ENCODE measurements at places on chromosomes 16 and 17. TPM values are rescaled to one million over a fixed set of nuclear protein-coding genes. Genes with fewer than 3 reads are reported as not detected.

Gene RNF43
- total RNA-seq = not detected

Gene EPOP
- total RNA-seq = 0.52 TPM

Gene NPIPB9
- total RNA-seq = 4.2 TPM

Gene ARHGAP44
- 3.7 TPM for total RNA-seq

Gene MGAT5B
- not detected for total RNA-seq

Gene CRISPLD2
- total RNA-seq = 7.3 TPM

Gene ZKSCAN2
- 5.2 TPM for total RNA-seq

Gene OTOP3
- not detected for total RNA-seq

Gene KCNH6
- total RNA-seq = not detected

Gene HOXB8
- total RNA-seq = not detected

Gene C1QTNF1
- total RNA-seq = 6.8 TPM

Gene ACLY
- total RNA-seq = 49.1 TPM

Gene KCNG4
- total RNA-seq = not detected

Gene MILR1
- 10.4 TPM for total RNA-seq

Gene NACA2
- total RNA-seq = not detected

Gene NOXO1
- total RNA-seq = 1.6 TPM

Gene PRSS53
- total RNA-seq = 2.6 TPM

Gene PABPN1L
- not detected for total RNA-seq

Gene RBFOX1
- 26.1 TPM for total RNA-seq

Gene SEPTIN12
- total RNA-seq = not detected

Gene RHBDL1
- total RNA-seq = under 0.01 TPM

Gene SLC25A11
- 59.5 TPM for total RNA-seq

Gene SEC14L5
- 1.0 TPM for total RNA-seq

Gene HSF4
- total RNA-seq = 3.7 TPM

Gene PRKCA
- total RNA-seq = 2.1 TPM

Gene PPP1R27
- total RNA-seq = 35.0 TPM

Gene TM4SF5
- not detected for total RNA-seq

Gene RND2
- total RNA-seq = under 0.01 TPM

Gene HS3ST3B1
- total RNA-seq = 2.6 TPM

Gene AXIN1
- 8.9 TPM for total RNA-seq

Gene DNAI2
- not detected for total RNA-seq

Gene TP53TG3
- total RNA-seq = not detected

Gene VASN
- 13.0 TPM for total RNA-seq

Gene TBC1D3K
- not detected for total RNA-seq

Gene SGCA
- 158 TPM for total RNA-seq

Gene KCNH4
- not detected for total RNA-seq

Gene CD300LB
- total RNA-seq = not detected

Gene HBA2
- total RNA-seq = 5,761 TPM

Gene STX1B
- total RNA-seq = not detected

Gene CDH5
- total RNA-seq = 42.8 TPM

Gene KRTAP17-1
- total RNA-seq = not detected

Gene SEC14L1
- total RNA-seq = 83.5 TPM

Gene TBC1D3L
- total RNA-seq = 2.1 TPM

Gene MRM3
- 18.8 TPM for total RNA-seq

Gene VPS35
- total RNA-seq = 107 TPM

Gene AOC2
- total RNA-seq = 0.52 TPM

Gene ATP2A1
- total RNA-seq = 502 TPM

Gene MPO
- 14.1 TPM for total RNA-seq

Gene SRL
- 230 TPM for total RNA-seq

Gene ZP2
- 0.52 TPM for total RNA-seq

Gene CTDNEP1
- total RNA-seq = 39.7 TPM

Gene PRSS8
- total RNA-seq = not detected

Gene GPR139
- not detected for total RNA-seq

Gene CHST6
- total RNA-seq = 2.1 TPM

Gene KRTAP2-3
- total RNA-seq = not detected

Gene CES3
- total RNA-seq = 0.52 TPM

Gene PLEKHH3
- total RNA-seq = 20.4 TPM

Data from skeletal muscle tissue (tissue), 5 donors.